Activated naive CD4-positive, alpha-beta T cell treated with anti-CD3 and anti-CD28 coated beads for 36 hours (primary cell): ENCODE measurements at places on chromosomes 2 and 18. TPM values are rescaled to one million over a fixed set of nuclear protein-coding genes. Genes with fewer than 3 reads are reported as not detected.
A peak's percentile ranks its signal among the peaks of the same experiment; 100 is the strongest.

GRCh38 chr2:134320930-134321329, 67.1 kb downstream of the MGAT5 start:
- DNase-seq = peak; percentile 75

- no peak for DNase-seq
Observed at GRCh38 chr2:59297816-59298215, 1056.7 kb upstream of the FANCL start.

DNA sequence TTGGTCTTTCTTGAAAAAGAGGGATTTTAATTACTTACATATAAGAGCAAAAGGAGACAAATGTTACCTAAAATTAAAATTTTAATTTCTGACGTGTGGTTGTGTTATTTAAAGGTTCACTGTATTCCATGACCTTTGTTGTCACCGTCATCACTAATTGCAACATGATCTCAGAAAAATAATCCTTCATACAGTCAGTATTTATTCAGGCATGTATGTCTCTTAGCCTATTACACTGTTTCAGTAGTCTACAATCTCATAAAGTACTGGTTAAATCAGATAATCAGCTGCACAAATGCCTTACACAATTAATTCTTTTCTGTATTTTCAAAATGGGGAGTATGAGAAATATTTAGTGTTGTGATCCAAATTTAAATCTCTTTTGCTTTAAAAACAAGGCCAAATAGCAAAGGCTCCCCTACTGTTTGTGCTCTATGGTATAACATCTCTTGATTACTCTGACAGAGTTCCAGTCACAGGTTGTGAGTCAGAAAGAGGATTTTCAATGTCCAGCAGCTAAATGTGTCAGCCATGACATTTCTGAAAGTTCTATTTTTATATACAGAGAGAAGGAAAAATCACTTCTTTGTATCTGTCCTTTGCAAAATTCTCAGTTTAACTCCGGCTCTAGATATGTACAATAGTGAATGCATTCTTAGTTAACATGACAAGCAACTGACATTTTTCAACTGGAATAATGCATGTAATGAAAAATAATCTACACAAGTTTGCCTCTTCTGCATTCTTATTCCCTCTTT, 184.0 kb downstream of the FIGN start:
- no peak for DNase-seq

- DNase-seq = peak; percentile 48
Observed at GRCh38 chr2:86393521-86394491, 47.4 kb upstream of the KDM3A start.

DNA sequence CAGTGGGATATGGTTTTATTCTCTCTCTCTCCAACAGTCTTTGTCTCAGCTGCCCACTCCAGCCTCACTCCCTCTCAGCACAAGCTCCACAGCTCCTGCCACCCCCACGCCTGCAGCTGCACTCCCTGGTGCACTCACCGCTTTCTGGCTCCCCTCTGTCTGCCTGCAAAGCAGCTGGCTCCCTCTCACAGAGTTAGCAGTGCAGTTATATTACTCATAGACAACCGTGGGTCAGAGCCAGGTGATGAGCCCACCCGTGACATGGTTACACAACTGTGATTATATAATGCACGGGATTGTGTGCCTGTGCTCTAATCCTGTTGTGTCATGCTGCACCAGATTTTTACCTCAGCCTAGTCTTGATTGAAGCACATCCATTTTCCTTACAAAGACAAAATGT, 276.9 kb upstream of the CHAC2 start:
- DNase-seq = no peak

GRCh38 chr2:29700560-29700959, 220.8 kb downstream of the ALK start:
- no peak for DNase-seq

DNA sequence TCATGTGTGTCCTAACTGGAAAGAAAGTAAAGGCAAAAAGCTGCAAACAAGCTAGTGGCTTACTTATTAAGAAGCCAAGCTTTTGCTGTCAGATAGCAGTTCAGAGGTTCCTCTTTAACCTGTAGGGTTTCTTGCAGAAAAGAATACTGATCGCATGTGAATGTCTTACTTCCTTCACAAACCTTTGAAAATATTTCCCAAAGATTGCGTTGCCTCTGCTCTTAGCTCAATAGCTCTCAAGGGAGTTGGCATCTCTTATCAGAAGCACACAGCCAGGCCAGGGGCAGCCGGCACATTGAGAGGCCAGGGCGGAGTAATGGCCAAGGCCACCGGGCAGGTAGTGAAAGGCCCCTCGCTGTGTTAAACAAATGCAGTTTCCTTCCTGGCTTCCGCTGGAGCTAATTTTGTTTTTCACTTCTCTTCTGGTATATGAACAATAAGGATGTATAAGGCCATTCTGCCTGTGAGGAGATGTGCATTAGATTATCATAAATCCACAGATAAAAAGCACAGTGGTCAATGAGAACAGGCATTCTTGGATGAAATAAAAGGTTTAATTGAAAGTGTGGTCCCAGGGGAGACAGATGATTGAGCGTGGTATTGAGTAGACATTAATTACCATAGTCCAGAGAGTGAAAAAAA, 542.4 kb upstream of the NRP2 start:
- no peak for DNase-seq

GRCh38 chr2:48169141-48169592, 262.9 kb upstream of the FBXO11 start:
- no peak for DNase-seq

GRCh38 chr2:231371430-231372054, 24.0 kb upstream of the B3GNT7 start:
- DNase-seq = no peak

DNA sequence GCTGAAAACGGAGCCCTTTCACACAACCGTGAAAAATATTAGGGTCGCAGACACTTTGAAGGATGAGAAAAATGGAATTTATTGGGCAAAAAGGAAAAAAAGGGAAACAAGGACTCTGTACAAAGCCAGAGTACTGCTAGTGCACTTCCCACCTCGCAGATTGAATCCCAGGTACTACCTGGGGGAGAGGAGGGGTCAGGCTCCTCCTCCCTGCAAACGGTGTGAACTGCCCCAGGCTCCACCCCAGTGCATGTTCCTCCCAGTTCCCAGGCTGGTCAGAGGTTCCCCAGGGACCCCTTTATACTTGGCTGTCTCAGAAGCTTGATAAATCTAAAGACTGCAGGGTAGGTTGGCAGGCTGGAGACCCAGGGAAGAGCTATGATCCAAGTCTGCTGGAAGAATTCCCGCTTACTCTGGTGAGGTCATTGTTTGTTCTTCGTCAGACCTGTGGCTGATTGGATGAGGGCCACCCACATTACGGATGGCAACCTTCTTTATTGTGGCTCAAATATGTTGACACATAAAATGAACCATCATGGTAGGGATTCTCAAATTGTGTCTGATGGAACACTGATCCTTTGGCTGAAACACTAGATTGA, 290.4 kb upstream of the POU3F3 start:
- DNase-seq = no peak

GRCh38 chr2:45851576-45852304, 200.3 kb downstream of the PRKCE start:
- DNase-seq = no peak

DNA sequence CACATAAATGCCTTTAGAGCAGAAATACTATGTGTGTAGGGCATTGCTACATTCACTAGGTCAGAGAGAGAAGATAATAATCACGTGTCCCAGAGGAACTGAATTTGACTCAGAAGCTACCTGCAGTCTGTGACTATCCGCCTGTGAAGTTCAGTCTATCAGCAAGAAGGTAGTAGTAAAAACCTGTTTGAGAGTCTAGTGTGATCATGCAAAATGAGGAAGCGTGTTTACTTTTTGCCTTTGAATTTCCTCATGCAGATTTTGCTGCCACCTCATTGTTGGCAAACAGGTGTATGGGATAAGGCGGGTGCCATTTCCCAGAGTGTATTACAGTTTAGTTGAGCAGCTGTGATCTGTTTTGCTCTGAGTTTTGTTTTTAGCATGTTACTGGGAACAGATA, 403.9 kb upstream of the FANCL start:
- DNase-seq = no peak

DNA sequence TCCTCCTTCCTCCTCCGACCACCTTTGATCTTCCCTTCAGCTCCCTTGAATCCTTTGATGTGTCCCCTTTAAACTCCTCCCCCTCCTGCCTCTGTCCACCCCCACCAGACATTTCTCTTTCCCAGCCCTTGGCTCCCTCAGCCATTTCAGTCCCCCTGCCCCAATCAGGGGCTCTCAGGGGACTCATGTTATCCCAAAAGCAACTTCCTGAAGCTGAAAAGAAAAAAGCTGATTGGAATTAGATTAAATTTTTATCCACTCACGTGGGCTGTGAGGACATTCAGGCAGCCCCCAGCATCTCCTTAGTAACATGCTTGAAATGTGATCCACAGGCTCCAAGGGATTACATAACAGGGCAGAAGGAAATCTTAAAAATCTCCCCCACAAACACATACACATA, 81.3 kb downstream of the NEURL3 start:
- no peak for DNase-seq

- DNase-seq = no peak
Observed at GRCh38 chr18:33571998-33572787, 5.8 kb upstream of the ASXL3 start.

DNA sequence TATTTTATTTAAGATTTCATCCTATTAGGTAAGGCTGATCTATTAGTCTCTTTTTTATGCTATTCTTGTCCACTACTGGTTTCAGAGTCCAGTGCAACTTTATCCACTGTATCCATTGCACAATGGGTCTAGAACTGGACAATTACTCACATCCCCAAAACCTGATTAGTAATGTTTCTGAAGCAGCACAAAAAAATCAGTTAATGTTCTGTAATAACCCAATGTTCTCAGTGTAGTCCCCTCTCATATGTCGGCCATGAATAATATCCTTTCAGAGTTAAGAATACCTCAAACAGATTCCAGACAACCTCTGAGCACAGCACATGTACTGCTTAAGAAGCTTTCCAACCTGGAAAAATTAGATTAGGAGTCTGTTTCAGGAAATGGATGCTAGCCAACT, 29.7 kb downstream of the MGAT4A start:
- no peak for DNase-seq

DNA sequence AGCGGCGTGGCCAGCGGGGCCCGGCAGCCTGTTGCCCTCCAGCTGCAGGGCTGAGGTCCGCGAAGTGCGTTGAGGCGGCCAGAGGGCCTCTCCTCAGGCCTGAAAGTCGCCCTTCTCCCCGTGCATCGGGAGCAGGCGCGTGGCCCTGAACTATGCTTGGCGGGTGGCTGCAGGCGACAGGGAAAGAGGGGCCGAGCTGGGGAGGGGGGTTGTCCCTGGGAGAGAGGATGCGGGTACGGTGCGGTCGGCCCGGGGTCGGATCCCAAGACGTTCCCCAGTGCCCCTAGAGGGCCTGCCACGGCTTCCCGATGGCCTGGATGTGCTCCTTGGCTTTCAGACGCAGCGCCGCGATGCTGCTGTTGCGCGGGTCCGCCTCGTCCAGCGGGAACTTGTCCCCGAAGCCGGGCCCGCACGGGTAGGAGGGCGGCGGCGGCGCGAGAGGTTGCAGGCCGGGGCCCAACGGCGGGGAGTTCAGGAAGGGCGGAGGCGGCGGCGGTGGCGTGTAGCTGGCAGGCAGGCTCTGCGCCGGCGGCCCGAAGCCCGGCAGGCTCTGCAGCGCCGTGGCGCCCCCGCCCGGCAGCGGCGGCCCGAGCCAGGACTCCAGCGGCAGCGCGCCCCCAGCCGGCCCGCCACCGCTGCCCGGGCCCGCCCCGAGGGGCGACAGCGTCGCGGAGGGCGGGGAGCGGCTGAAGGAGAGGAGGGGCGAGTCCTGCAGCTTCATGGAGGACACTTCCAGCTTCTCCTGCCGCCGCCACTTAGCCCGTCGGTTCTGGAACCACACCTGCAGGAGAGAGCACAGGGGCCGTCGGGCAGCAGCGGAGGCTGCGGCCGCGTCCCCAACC, 4.3 kb downstream of the RAX start:
- DNase-seq = peak; percentile 68

GRCh38 chr18:74334242-74334893, 18.7 kb downstream of the C18orf63 start:
- DNase-seq = no peak

Gene TNFRSF11A
- 3.1 TPM for total RNA-seq

Gene OBSL1
- 1.5 TPM for total RNA-seq

Gene MBD1
- total RNA-seq = 66.4 TPM

Gene CCNT2
- 33.2 TPM for total RNA-seq
